ENCODE measurements at places on chromosomes 16 and 17.

- no peak for DNase-seq
Measured at GRCh38 chr17:20141198-20141972, 132.2 kb downstream of the SPECC1 start.

DNA sequence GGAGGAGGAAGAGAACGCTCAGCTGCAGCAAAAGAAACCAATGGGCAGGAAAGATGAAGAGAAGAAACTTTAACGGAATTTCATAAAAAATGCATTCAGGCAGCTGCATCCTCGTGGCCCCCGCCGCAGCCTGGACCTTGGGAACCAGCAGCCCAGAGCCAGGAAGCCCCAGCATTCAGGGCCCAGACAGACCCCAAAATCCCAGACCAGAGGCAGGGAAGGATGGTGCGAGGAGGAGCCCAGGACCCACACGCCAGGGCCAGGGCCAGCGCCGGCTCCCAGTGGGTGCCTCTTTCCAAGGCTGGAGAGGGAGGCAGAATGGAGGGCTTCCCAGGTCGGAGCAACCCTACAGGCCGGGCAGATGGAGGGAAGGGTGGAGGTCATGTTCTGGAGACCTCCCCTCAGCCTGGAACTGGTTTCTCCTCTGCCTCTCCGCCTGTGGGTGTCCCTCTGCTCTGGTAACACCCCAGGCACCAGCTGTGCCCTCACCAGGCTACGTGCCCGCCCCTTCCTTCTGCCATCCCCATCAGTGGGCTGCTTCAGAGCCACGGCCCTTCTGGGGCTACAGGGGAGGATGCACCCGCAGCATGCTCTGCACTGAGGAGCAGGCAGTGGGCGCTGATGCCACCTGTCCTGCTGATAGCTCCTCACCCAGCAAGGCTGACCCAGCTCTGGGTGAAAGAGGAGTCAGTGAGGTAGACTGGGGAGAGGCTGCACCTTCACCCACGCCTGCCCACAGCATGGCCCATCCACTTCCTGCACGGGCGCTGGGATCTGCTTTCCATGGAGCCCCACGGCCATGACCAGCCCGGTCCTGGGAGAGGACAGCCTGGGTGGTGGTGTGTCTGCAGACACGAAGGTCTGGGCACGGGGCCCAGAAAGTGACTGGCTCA, 1.2 kb upstream of the MIF4GD start:
- no peak for DNase-seq

DNA sequence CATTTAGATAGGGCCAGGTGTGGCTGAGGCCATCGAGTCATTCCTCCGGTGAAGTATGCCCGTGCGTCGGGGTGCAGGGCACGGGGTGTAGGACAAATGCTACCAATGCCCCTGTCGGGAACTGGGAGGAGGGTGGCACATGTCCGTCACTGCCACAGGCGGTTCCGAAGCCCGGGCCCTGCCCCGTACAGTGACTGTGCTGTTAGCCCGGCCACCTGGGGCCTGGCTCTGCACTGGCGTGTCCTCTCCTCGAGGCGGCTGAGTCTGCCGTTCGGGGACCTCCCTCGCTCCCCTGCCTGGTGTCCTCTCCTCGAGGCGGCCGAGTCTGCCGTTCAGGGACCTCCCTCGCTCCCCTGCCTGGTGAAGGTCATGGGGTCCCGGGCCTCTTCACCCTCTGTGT, 7.0 kb upstream of the ZFPM1 start:
- no peak for DNase-seq

DNA sequence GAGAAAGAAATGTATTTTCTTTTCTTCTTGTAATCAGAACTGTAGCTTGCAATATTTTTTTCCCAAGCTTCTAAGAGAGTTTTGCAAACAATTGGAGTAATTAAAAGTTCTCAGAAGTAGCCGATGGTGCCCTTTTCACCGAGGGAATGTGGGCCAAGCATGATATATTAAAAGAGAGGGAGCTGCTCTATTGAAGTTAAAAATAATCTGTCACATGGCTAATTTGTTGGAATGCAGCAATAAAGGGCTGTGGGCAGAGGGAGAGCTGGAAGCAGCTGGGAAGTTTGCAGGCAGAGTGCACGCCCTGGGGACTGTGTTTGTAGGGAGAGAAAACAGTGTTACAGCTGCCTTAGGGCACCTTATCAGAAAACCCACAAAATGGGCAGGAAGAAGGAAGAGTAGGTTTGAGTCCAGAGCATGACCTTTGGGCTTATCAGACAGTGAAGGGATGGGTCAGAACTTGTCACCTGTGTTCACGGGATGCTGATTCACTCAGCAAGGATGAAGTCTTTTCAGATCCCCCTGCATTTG, 18.5 kb upstream of the TERF2 start:
- DNase-seq, result no peak

- DNase-seq, result peak; percentile 15
Measured at GRCh38 chr16:24539850-24540601, 660 bp downstream of the RBBP6 start.

DNA sequence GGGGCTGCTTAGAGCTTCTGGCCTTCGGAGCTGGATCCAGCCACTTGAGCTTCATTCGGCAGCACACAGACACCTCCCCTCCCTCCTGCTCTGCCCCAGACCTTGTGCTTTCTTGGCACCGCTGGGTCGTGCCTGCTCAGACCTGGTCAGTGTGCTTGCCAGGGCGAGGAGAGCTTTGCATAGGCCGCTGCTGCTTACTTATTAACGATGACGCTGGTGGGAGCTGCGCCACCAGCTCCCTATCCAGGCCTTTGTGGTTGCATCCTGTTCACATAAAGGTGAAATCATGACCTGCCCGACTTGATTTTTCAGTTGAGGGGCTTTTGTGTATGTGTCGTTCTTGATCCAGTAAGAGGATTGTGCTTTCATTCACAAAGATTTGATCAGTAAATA, 101.1 kb downstream of the MSI2 start:
- no peak for DNase-seq

GRCh38 chr16:3825103-3825502, 55.4 kb downstream of the CREBBP start:
- no peak for DNase-seq

- no peak for DNase-seq
Measured at GRCh38 chr17:20228410-20228809, 219.3 kb downstream of the SPECC1 start.

DNA sequence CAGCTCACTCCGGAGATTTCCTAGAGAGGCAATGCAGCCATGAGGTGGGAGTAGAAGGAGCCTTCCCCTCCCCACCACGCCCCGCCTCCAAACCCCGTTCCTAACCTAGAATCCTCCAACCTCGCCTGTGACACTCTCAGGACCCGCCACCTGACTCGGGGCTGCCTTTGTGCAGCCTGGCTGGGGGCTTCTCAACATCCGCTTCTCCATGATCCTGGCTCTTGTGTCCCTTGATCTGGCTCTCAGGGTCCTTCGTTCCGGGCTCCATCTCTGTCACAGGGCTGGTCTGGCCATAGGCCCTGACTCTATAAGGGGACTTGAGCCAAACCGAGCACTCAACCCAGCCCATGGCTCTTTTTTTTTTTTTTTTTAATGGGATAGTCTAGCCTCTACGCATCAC, 24.3 kb downstream of the CDRT15 start:
- no peak for DNase-seq

DNA sequence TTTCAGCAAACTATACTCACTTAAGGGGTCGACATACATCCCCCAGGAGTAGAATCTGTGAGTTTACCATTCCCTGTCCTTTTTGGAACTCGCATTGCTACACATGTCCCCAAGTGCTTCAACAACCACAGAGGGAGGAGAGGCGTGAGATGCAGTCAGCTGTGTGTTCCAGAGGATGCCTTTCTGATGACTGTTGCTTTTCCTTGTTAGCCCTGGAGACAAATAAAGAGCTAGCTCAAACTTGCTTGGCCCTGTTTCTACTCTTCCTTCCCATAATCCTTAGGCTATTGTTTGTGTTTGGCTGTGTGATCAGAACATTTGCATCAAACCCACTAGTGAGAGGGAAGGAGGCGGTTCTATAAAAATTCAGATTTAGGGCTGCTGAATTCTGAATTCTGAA, 264.0 kb downstream of the ENGASE start:
- no peak for DNase-seq

DNA sequence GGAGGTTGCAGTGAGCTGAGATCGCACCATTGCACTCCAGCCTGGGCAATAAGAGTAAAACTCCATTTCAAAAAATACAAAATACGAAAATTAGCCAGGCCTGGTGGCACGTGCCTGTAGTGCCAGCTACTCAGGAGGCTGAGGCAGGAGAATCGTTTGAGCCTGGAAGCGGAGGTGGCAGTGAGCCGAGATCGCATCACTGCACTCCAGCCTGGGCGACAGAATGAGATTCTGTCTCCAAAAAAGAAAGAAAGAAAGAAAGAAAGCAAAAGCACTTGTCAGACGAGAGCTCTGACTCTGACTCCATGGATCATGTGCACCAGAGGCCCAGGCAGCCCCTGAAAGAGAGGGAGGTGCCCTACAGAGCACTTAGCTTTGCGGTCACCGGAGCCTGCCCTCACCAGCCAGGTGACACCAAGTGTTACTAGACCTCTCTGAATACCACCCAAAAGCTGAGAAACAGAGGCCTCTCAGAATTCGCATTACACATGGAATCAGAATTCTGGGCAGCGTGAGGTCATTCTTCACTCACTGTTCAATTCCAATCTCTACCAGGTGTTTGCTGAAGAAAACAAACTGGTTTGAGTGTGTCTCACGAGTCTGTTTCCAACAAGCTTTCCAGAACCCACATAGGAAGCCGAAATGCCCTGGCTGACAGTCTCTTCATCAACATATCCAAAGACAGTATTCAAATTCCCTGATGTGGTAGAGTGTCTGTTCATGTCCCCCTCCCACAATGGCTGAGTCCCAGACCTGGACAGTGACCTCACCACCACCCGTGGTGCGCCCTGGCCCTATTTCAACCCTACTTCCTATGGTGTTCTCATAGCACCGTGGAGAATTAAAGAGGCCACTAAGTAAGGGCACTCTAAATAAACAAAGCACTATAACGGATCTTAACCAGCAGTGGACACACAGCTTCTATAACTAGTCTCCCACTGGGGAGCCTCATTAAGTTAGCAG, 1.5 kb downstream of the FLCN start:
- no peak for DNase-seq

DNA sequence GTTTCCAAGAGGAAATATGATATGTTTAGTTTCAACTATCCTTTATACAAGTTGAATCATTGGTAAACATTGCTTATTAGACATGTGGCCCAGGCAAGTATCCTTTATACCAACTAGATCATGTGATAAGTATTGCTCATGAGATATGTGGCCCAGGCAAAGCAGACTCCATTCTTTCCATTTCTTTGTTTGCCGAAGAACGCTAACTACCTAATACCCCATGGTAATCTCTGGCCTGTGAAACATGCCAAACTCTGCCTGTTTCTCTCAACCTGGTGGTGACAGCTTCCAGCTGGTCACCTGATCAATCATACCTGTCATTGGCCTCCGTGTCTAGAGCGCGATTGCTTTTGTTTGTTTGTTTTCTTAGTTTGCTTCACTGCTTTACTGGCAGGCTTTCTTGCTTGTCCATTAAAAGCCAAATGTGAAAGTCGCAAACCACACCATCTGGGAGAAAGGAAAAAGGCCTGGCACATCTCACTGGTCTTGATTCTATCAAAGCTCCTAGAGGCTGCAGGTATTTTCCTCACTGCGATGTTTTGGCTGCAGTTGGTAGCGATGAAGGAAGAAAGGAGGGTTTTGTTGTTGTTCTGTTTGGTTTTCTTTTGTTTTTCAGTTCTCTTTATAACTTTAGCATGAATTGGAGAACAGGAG, 686.2 kb downstream of the KCNJ2 start:
- no peak for DNase-seq

DNA sequence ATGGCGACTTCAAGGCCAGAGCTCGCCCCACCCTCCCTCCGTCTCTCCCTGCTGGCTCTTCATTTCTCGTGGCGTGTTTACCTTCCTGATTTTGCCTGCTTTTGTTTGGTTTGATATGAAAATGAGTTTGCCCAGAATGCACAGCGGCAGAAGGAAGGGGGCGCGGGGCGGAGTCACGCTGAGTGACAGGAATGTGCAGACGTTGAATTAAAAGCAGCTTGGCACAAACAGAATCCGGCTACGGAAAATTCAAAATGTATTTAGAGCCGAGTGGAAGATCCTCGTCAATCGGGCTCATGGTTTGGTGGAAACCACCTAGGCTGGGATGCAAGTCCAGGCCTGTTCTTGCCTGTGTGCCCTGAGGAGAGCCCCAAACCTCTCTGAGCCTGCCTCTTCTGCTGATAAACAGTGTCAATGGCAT, 102.7 kb downstream of the SDK2 start:
- DNase-seq, result no peak

DNA sequence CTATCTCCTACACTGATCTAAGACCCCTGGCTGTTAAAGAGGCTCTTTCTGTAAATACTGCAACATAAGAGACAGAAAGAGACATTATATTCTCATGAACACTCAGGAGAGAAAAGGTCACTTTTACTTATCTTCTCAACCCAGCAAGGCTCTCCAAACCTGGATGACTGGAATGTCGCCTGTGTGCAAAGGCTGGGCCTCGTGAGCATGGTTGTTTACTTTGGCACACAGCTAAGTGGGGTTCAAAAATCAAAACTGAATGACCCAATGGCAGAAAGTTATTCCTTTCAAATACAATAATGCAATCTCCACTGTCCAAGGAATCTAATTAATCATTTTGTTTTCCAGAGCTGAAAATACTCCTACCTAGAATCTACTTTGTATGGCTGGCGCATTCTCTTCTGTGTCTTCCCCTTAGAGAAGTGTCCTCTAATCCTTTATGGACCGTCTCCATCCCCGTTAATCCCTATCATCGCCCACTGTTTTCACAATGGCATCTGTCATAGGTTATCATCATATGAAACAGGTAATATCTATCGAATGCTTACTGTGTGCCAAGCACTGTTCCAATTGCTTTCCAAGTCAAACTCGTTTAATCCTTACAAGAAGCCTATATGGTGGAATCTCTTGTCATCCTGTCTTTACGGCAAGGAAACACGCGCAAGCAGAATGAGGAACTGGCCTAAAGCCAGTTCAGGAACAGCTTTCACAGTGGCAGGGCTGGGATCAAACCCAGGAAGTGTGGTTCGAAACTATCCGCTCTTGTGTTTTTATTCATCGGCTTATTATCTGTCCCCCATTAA, 1.3 kb downstream of the SLX4 start:
- DNase-seq, result no peak

DNA sequence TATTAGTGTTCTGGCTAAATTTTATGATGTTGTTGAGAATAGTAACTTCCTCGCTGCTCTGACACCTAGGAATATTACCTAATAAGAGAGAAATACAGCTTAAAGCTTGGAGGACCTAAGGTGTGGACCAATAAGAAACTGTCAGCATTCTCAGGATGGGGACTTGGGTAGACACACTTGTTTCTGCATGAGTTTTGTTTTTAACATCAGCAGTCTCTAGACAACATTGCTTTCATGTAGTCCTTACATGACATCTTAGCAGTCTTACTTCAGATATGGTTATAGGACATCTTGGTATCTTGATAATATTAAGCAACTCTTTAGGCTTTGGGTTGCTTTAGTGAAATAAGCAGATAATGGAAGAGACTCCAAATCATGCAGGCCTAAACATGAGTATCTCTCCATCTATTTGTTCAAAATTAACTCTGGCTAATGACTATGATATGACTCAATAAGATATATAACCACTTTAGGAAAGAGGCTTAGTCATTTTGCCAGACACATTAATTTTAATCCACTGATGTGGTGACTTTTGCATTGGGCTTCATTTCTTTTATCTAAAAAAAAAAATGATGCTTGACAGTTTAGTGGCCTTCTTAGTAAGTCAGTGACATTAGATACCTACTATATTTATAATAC, 84.5 kb downstream of the WNT3 start:
- no peak for DNase-seq
